GM23338 (cell line): ENCODE measurements at places on chromosomes 13 and 19. TPM values are rescaled to one million over a fixed set of nuclear protein-coding genes. Genes with fewer than 3 reads are reported as not detected.

The SULT2A1 gene
- not detected in 2 replicates for total RNA-seq

DNA sequence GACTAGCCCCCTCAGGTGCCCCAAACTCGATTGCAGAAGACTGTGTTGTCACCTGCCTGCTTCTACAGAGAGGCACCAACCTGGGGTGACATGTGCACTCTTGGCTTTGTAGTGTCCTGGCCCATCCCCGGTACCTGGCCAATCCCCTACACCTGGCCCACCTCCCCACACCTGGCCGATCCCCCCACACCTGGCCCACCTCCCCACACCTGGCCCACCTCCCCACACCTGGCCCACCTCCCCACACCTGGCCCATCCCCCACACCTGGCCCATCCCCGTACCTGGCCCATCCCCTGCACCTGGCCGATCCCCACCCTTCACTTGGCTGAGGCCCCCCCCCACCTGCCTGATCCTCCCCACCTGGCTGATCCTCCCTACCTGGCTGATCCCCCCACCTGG lies 25.4 kb downstream of the ATP11A start:
- DNase-seq = no peak

GRCh38 chr19:38298821-38299680 lies 5.0 kb upstream of the C19orf33 start:
- no peak for DNase-seq

GRCh38 chr19:43639519-43640423 lies at the start of gene CADM4:
TSS of gene CADM4 (minus strand) at chr19:43639850. CDS start at chr19:43639790, 60 bp downstream.
- DNase-seq = peak; percentile 57

- DNase-seq = peak; percentile 67
These were observed 3.6 kb upstream of the IFNL2 start for GRCh38 chr19:39264306-39265290.

DNA sequence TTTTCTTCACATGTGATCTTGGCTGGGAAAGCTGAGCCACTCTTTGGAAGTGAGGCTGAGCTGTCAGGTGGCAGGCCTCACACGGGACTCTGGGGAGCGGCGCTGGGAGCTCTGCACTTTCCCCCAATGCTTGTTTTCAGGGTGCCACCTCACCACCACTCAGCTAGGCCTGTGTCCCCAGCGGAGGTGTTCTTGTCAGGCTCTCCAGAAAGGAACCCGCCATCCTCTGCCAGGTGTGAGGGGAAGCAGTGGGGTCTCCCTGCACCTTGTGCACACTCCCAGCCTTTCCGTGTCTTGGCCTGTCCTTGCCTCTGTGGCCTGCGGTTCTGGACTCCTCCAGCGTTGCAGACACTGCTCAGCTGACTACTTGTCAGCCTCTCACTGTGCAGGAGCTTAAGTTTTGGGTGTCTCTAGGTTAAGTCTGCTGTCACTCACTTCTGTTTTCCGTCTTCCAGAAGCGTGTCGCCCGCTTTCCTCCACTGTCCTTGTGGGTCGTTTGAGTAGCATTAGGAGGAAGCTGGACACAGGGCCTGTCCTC lies 51.9 kb downstream of the GGACT start:
- no peak for DNase-seq

DNA sequence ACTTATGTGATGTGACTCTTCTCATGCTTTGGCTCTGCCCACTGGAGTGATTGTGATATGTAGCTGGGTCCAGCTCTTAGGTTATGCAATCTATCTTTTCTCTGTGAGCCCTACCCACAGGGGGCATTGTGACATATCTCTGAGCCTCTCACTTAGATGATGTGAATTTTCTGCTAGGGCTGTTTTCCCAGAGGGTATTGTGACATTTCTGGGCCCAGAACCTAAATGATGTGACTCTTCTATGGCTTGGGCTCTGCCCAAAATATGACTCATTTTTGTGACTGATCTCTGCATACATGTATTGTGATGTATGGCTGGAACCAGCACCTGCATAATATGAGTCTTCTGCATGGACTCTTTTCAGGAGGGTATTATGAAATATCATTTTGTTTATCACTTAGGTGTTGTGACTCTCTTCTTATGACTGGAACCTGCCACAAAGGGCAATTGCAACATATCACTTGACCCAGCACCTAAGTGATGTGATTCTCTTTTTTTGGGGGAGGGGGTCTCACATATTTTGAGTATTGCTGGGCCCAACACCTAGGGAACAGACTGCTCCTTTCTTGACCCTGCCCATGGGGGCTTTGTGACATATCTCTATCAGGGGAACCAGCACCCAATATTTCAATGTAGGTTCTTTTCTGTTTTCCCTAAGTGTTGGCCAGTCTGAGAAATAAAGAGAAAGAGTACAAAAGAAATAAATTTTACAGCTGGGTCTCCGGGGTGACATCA lies 12.1 kb upstream of the ZNF254 start:
- no peak for DNase-seq

The NKPD1 gene
- total RNA-seq = 1.3 and 2.2 TPM in 2 replicates

- DNase-seq = no peak
These were observed 91.0 kb downstream of the UFM1 start for GRCh38 chr13:38440666-38441065.
